ENCODE measurements at places on chromosomes 2 and 18.

DNA sequence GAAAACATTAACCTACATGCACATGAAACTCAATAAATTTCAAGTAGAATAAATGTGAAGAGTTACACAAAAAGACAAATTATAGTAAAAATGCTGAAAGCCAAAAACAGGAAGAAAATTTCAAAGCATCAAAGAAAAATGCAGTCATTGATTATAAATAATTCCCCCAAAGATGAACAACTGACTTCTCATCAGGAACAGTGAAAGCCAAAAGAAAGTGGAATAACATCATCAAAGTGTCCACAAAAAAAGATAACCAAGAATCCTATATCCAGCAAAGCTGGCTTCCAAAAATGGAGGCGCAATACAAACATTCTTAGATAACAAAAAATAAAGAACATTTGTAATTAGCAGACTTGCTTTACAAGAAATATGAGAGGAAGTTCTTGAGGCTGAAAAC, 161.6 kb downstream of the CMPK2 start:
- DNase-seq = no peak

DNA sequence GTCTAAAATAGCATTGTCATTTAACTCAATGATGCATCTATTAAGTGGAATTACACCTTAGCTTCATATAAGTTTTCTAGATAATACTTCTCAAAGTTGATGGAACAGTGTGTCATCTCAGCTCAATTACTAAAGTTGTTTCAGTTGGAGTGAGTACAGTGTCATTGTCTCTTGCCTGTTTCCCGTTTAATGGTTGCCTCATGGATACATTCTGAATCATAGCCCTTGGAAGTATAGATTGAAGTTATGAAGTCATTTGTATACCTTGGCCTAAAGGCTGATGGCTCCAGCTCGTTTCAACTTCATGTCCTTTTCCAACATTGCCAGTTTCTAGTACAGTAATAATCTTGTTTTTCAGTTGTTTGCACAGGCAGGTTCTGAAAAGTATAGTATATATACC, 130.5 kb upstream of the NOSTRIN start:
- DNase-seq = no peak

DNA sequence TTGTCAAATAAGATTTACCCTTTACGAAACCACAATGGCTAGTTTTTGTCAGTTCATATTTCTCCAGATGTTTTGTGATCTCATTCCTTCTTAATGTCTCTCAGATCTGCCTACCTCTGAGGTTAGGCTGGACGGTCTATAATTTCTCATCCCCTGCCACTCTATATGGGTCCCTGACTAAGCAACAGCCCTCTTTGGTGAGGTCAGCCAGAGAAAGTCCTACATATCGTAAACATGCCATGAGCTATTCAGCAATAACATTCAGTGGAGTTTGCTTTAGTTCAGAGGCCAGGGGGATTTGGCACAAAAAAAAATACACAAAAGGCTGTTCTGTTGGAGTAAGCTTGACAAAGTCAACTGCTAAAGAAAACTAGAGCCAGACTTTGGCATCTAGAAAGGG, 192.1 kb upstream of the NCKAP5 start:
- no peak for DNase-seq

DNA sequence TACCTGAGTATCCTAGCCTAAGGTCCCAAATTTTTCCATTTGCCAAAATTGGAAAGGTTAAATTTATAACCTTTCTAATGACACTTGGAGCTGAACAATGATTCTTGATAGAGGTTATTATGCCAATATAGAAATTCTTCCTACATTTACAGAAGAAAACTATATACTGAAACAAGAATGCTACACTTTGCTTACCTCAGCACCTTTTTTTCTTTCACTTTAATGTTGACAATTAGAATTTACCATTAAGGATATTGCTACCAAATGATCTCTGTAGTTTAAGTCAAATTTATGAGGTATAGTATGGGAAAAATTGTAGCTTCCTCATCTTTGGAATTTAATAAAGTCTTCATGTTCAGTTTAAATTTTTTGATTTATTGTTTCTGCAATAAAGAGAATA, 577.0 kb downstream of the NR4A2 start:
- no peak for DNase-seq

DNA sequence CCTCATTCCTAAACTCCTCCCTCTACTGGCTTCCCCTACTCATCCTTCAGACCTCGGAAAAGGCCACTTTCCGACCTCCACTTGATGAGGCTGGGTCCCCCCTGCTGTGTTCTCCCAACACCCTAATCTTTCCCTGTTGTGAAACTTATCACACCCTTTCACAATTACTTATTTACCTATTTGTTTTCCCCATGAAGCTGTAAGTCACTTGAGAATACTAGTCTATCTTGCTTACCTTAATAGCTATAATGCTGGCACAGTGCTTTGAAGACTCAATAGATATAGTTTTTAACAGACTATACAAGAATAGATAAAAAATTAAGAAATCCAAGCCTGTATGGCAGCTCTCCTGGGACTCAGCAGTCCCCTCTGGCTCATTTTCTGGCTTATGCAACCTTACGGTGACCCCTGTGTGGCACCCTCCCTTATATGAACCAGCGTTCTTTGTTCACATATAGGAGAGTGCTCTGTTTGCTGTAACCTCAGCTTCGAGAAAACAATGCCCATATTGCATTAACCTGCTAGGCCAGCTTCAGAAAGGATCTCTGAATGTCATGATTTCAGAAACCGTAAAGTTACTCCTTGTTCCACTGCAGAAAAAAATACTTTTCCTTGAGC, 220.4 kb upstream of the PKDCC start:
- DNase-seq = no peak
